ENCODE measurements at places on chromosomes 5 and 9.

GRCh38 chr9:95510709-95511615 is 5.8 kb downstream of the PTCH1 start:
- DNase-seq, result peak; percentile 80

GRCh38 chr5:138033386-138033808 is 518 bp upstream of the FAM13B start:
- DNase-seq, result no peak

- DNase-seq, result no peak
These were observed 39.5 kb upstream of the PHF2 start for GRCh38 chr9:93536874-93537273.

- no peak for DNase-seq
These were observed 48.3 kb upstream of the EGFL7 start for GRCh38 chr9:136614372-136614922.

DNA sequence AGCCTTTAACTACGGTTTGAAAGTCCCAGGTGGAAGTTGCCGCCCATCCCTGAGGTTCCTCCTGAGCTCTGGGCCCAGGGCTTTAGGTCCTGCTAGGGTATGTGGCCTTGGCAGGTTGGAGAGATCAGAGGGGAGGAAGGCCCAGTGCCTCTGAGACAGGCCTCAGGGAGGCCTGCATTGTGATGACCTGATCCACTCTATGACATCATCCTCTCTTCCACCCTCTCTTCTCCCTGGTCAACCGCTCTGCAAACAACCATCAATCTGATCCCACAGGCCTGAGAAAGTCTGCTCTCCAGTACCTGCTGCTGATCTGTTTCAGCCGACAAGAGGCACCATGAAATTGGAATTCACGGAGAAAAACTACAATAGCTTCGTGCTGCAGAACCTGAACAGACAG is at the start of gene CCIN:
TSS of gene CCIN (plus strand) at position 223 of the 400 bp plus-strand sequence. CDS start at position 338, 115 bp downstream.
- no peak for DNase-seq

All from NCI-H1048 (cell line).